Skeletal muscle tissue (tissue), 5 donors: ENCODE measurements at places on chromosomes 1 and 21. TPM values are rescaled to one million over a fixed set of nuclear protein-coding genes. Genes with fewer than 3 reads are reported as not detected.

The CGN gene
- total RNA-seq: 0.52 TPM

The TRPM2 gene
- 1.6 TPM for total RNA-seq

The CCDC30 gene
- 1.0 TPM for total RNA-seq

The LRRC39 gene
- 164 TPM for total RNA-seq

The ITPKB gene
- total RNA-seq: 18.8 TPM

The CCDC27 gene
- total RNA-seq: not detected

The JTB gene
- total RNA-seq: 87.2 TPM

The AADACL4 gene
- total RNA-seq: not detected

The UBE2U gene
- total RNA-seq: not detected

The PLD5 gene
- 0.52 TPM for total RNA-seq

The KCNA3 gene
- total RNA-seq: 0.52 TPM

The USH2A gene
- total RNA-seq: 0.52 TPM

The AGT gene
- total RNA-seq: 10.4 TPM

The SGIP1 gene
- 0.52 TPM for total RNA-seq

The TTC24 gene
- not detected for total RNA-seq

The PGM1 gene
- total RNA-seq: 144 TPM

The OR2T2 gene
- not detected for total RNA-seq

The KRTAP6-1 gene
- total RNA-seq: not detected

The CCDC18 gene
- total RNA-seq: 1.6 TPM

The SHISAL2A gene
- total RNA-seq: 0.52 TPM

The OR11L1 gene
- total RNA-seq: not detected

The BSDC1 gene
- total RNA-seq: 37.1 TPM

The ADGRL4 gene
- total RNA-seq: 15.7 TPM

The MSH4 gene
- total RNA-seq: 1.0 TPM

The ZMYND12 gene
- total RNA-seq: under 0.01 TPM

The ESRRG gene
- total RNA-seq: 25.1 TPM

The PIGK gene
- 17.7 TPM for total RNA-seq

The LRRC38 gene
- total RNA-seq: 10.4 TPM

The NOS1AP gene
- under 0.01 TPM for total RNA-seq

The TFF1 gene
- total RNA-seq: not detected

The UBXN10 gene
- 0.52 TPM for total RNA-seq

The LCA5L gene
- 0.52 TPM for total RNA-seq

The DLGAP3 gene
- total RNA-seq: not detected

The IL19 gene
- total RNA-seq: not detected

The CEP104 gene
- total RNA-seq: 26.1 TPM

The GAS5 gene
- 743 TPM for total RNA-seq

The HAO2 gene
- total RNA-seq: not detected

The PADI1 gene
- total RNA-seq: not detected

The NLRP3 gene
- total RNA-seq: 5.2 TPM

The ELAPOR1 gene
- total RNA-seq: under 0.01 TPM

The KCNE2 gene
- 1.6 TPM for total RNA-seq

The ADAM30 gene
- not detected for total RNA-seq

The SAMD11 gene
- total RNA-seq: 3.7 TPM

The AGMAT gene
- 4.2 TPM for total RNA-seq

The TRIM45 gene
- total RNA-seq: 7.3 TPM

The CXADR gene
- total RNA-seq: 0.52 TPM

The TCHH gene
- total RNA-seq: not detected

The AXDND1 gene
- total RNA-seq: under 0.01 TPM

The A3GALT2 gene
- not detected for total RNA-seq

The S100B gene
- 25.6 TPM for total RNA-seq

The ALPL gene
- total RNA-seq: 1.0 TPM

The SDHB gene
- 163 TPM for total RNA-seq
